ENCODE measurements at places on chromosomes 7 and 10. TPM values are rescaled to one million over a fixed set of nuclear protein-coding genes. Genes with fewer than 3 reads are reported as not detected.

DDC gene
- 7.8 TPM for total RNA-seq

PAX4 gene
- total RNA-seq, result not detected

PRXL2A gene
- total RNA-seq, result 69.4 TPM

EIF4EBP2 gene
- 66.6 TPM for total RNA-seq

EGR2 gene
- total RNA-seq, result 1.6 TPM

SAP25 gene
- 9.8 TPM for total RNA-seq

DNAH11 gene
- 2.3 TPM for total RNA-seq

COPS6 gene
- total RNA-seq, result 89.1 TPM

GRCh38 chr10:128096486-128097199 lies 29.6 kb downstream of the MKI67 start:
- no peak overlapping the region for H3K4me3 ChIP-seq
- H3K27ac ChIP-seq, result no peak overlapping the region
- no peaks in the 10 kb centered on the region for H3K36me3 ChIP-seq
- no peak for DNase-seq

DNA sequence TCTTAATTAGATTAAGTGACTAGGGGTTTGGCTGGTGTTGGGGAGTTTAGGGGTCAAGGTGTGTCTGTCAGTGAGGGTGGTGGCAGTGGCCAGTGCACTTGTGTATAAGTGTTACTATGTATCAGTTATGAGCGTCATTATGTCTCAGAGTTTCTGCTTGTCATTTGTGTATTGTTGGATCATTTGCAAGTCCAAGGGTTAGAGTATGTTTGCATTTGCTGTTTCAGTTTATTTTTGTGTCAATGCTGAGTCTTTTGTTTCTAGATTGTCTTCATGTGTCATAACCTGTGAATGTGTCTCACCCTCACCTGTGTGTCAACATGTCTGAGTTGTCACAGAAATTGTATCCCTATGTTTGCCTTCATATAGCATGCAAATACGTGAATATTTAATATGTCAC lies 97.5 kb upstream of the PAX2 start:
- H3K27me3 ChIP-seq, result no peaks in the 10 kb centered on the region
- peaks cover 3% of the 10 kb centered on the region for H3K4me1 ChIP-seq
- H3K4me3 ChIP-seq, result no peak overlapping the region

- DNase-seq, result no peak
- no peaks in the 10 kb centered on the region for H3K27me3 ChIP-seq
- no peak overlapping the region for H3K27ac ChIP-seq
- no peaks in the 10 kb centered on the region for H3K4me1 ChIP-seq
- no peak overlapping the region for H3K4me3 ChIP-seq
Measured at GRCh38 chr10:63994371-63994770, 473.2 kb downstream of the REEP3 start.

- peak; percentile 85 for DNase-seq
- no peak overlapping the region for H3K4me3 ChIP-seq
- H3K27me3 ChIP-seq, result peaks cover 11% of the 10 kb centered on the region
- H3K36me3 ChIP-seq, result no peaks in the 10 kb centered on the region
- no peaks in the 10 kb centered on the region for H3K4me1 ChIP-seq
Measured at GRCh38 chr10:129329385-129330055, 137.5 kb upstream of the MGMT start.

GRCh38 chr7:25967278-25968204 lies 184.5 kb upstream of the NFE2L3 start:
- H3K27ac ChIP-seq, result no peak overlapping the region
- H3K4me1 ChIP-seq, result peaks cover 3% of the 10 kb centered on the region

GRCh38 chr10:45354261-45354660 lies 19.8 kb upstream of the ALOX5 start:
- H3K4me3 ChIP-seq, result no peak overlapping the region
- H3K4me1 ChIP-seq, result no peaks in the 10 kb centered on the region
- no peak overlapping the region for H3K27ac ChIP-seq
- H3K36me3 ChIP-seq, result no peaks in the 10 kb centered on the region

All from kidney (tissue), 22 donors.